ENCODE measurements at places on chromosomes 2 and 18.
A peak's percentile ranks its signal among the peaks of the same experiment; 100 is the strongest.

GRCh38 chr2:230886206-230886605, 21.5 kb downstream of the ITM2C start:
- no peak for DNase-seq

DNA sequence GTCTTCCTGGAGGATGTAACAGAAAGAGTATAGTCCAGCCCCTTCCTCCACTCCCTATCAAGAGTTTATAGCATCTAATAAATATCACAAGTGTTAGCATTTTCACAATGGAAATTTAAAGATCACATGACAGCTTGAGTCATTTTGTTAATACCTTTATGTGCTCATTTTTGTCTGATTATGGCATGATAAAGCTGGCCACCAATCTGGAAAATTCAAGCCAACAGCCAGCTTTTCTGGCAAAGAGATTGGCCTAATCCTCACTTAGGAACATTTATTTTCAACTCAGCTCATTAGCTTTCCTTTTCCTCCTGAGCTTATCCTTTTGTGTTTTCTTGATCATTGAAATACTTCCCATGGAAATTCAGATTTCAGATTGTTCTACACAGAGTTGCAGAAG, 262.9 kb upstream of the RBMS1 start:
- no peak for DNase-seq

GRCh38 chr2:189350540-189351209, 90.6 kb upstream of the WDR75 start:
- DNase-seq, result peak; percentile 98

DNA sequence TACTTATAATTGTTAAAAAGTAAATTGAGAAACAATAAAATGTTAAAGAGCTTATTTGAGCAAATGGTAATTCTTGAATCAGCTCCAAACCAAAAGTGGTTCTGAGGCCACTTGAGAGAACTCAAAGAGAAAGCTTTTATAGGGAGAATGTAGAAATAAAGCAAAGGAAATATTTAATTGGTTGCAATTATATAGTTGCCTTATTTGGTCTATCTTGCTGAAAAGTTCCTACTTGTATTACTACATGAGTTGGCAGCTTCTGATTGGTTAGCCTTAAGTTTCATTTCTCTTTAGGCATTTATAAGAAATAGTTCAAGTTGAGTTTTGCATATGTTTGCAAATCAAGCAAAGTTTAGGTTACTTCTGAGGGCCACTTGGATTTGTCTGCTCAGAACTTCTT, 38.1 kb downstream of the SCN2A start:
- DNase-seq, result no peak

DNA sequence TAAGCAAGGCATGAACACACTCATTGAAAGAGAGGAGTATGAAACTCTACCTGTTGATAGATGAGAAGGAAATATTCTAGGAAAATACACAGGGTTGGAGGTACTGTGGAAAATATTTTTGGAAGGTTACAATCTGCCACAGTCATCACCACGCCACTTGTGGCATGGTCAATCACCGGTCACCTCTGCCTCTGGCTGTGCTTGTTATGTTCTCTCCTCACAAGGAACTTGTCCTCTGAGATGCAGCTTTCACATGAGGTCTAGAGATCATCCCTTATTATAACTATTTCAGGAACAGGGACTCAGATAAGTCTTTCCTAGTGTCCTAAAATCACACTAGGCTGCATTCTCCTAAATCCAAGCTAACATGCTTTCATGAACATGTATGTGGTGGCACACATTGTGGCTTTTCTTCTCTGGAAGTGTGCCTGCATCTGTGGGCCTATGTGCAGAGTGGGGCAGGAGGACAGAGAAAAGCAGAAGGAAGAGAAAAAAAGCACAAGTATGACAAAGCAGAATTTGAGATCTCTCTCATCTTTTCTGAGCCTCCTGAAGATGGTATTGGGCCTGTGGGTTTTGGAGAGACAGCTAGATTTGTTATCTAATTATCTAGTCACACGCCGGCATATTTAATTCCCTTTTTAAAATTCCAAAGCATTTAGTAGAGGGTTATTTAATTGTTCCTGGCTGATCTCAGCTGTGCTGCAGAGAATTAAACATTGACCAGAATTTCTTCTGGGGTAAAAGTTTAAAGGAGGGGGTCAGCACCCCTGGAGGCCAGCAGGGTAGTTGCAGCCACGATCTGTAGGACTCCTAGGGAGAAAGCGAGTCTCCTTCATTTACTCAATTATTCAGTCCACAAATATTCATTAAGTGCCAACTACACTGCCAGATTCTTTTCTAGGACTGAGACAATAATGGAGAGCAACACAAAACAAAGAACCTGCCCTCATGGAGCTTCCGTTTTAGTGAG, 294.6 kb downstream of the RDH14 start:
- no peak for DNase-seq

DNA sequence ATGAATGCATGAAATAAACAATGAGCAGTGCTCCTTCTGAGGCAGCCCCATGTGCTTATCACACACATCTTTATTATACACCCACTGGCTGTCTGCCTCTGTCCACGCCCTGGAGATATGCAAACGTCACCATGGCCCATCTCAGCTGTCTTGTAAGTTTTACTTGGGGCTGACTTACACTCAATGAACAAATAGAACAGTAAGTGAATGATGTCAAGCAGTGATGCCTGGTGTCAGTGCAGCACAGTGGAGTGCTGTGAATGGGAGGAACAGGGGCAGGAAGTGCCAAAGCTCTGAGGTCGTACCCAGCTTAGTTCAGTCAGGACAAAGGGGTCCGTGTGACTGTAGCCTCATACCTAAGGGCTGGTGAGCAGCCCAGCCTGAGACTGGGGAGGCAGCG, 659.5 kb upstream of the HS6ST1 start:
- DNase-seq, result no peak

DNA sequence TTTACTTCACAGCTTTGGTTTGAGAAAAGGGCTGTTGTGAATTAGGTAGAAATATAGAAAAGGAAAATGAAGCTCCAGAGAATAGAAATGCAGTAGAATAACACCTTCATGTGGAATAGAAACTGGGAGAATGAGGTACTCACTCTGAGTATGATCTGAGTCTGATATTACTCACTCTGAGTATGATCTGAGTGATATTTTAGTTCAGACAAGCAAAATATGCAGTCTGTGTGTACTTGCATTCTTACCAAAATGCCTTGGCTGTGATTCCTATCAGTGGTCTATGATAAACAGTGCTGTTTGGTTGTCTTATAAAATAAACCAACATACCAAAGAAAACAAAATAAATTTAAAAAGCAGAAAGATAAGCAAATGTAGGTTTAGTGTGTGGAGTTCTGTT, 487.6 kb downstream of the THSD7B start:
- no peak for DNase-seq
